CD8-positive, alpha-beta memory T cell (primary cell): ENCODE measurements at places on chromosomes 12 and 14. TPM values are rescaled to one million over a fixed set of nuclear protein-coding genes. Genes with fewer than 3 reads are reported as not detected.

- H3K36me3 ChIP-seq: no peaks in the 10 kb centered on the region
- DNase-seq: no peak
- no peaks in the 10 kb centered on the region for H3K4me1 ChIP-seq
- no peak overlapping the region for H3K27ac ChIP-seq
- H3K4me3 ChIP-seq: no peak overlapping the region
Observed at GRCh38 chr12:10095971-10096370, 2.8 kb downstream of the CLEC1A start.

DNA sequence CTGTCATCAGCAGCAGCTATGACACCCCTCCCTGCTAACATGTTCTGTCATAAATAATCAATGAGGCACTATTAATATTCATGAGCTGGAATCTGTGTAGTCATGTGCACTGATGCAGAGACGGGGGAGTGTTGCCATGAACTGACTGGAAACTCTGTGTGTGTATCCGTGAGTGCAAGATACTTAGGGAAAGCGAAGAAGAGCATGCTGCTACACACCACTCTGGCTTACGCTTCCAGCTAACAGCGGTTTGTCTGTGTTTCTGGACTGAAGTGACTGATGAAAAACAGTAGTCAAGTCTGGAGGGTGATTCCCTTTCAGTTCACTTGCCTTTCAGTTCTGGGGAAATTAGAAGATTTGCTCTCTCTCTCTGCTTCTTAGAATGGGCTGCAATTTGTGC is 249.4 kb downstream of the PDZRN4 start:
- H3K36me3 ChIP-seq: no peaks in the 10 kb centered on the region
- DNase-seq: no peak
- no peaks in the 10 kb centered on the region for H3K27me3 ChIP-seq
- H3K27ac ChIP-seq: no peak overlapping the region
- H3K4me3 ChIP-seq: no peak overlapping the region
- H3K4me1 ChIP-seq: no peaks in the 10 kb centered on the region

- H3K27ac ChIP-seq: no peak overlapping the region
- H3K4me3 ChIP-seq: no peak overlapping the region
- H3K27me3 ChIP-seq: no peaks in the 10 kb centered on the region
- H3K4me1 ChIP-seq: no peaks in the 10 kb centered on the region
Observed at GRCh38 chr14:101926085-101926484, 38.3 kb upstream of the DYNC1H1 start.

- no peaks in the 10 kb centered on the region for H3K4me1 ChIP-seq
- no peaks in the 10 kb centered on the region for H3K36me3 ChIP-seq
- no peak overlapping the region for H3K4me3 ChIP-seq
- H3K27me3 ChIP-seq: no peaks in the 10 kb centered on the region
Observed at GRCh38 chr12:61536525-61536924, 723.7 kb upstream of the USP15 start.

DNA sequence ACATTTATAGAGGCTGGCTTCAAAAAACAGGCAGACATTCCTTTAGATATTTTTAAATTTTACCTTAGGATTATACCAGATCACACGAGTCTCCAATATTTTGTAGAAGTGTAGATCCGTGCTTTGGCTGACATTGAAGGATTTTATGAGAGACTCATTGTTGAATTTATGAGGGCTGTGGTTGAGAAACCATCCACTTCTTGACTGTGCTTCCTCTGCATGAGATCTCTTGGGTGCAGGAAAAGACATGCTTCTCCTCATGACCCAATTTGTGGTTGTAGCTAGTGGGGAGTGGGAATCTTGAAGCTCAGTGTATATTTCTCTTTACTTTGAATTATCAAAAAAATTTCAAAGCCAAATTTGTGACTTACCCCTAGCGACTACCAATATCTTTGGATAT is 36.7 kb upstream of the NKX2-8 start:
- H3K27me3 ChIP-seq: no peaks in the 10 kb centered on the region
- H3K4me1 ChIP-seq: no peaks in the 10 kb centered on the region
- no peaks in the 10 kb centered on the region for H3K36me3 ChIP-seq
- DNase-seq: no peak

DNA sequence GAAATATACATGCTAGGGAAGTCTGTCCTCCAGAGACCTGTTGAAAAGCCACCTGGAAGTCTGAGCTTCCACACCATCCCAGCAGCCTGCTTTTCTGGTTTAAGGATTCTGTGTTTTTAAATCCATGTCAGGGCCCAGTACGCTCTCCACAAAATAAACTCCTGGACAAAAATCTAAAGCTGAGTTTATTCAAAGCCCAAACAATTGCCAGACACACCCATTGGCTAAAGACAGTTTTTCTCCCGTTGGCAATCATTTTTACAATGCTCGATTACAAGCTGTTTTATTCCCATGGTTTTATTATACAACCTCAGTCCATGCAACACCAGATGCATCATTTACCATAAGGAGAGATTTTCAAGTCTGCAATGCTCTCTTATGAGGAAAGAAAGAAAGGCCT is 94.5 kb downstream of the MYRFL start:
- no peak overlapping the region for H3K27ac ChIP-seq
- no peak overlapping the region for H3K4me3 ChIP-seq
- H3K4me1 ChIP-seq: no peaks in the 10 kb centered on the region
- no peaks in the 10 kb centered on the region for H3K36me3 ChIP-seq
- DNase-seq: no peak

DNA sequence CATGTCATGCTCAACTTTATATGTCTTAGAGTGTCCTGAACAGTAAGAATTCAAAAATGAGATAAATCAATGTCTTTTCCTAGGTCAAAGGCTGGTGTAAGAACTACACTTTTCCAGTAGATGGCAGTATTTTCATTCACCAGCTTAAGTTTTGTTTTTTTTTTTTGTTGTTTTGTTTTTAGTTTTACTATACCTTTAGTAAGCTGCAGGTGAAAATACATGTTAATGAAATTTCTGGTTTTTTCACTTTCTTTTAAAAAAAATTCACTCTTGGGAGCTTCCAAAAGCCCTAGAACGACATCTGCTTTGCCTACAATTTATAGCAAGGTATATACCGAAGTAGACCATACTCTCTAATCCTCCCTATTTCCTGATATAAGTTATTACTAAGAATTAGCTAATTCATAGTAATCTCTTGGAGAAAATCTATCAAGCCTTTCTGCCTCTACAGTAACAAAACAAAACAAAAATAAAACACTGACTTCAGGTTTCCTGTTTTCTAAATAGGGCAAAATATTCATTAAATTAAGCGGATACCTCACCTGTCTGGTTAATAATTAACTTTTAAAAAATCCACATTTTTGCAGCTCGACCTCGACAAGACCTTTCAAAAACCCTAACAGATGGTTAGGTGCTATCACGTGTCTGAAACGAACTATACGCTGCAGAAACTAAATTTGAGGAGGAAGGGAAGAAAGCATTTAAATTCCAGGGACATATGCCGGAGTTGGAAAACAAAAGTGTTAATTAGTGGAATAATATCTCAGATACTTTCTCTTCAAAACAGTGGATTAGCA is 2.7 kb upstream of the SAMD4A start:
- DNase-seq: no peak
- peak overlapping the region; percentile 64 for H3K27ac ChIP-seq
- H3K4me3 ChIP-seq: peak overlapping the region; percentile 76
- peaks cover 18% of the 10 kb centered on the region for H3K4me1 ChIP-seq
- peaks cover 12% of the 10 kb centered on the region for H3K27me3 ChIP-seq
- no peaks in the 10 kb centered on the region for H3K36me3 ChIP-seq

GRCh38 chr12:106068296-106068695 is 70.5 kb downstream of the NUAK1 start:
- H3K36me3 ChIP-seq: no peaks in the 10 kb centered on the region
- H3K4me3 ChIP-seq: no peak overlapping the region
- H3K27me3 ChIP-seq: no peaks in the 10 kb centered on the region
- H3K4me1 ChIP-seq: no peaks in the 10 kb centered on the region
- no peak overlapping the region for H3K27ac ChIP-seq
- DNase-seq: no peak

The FGF23 gene
- not detected for total RNA-seq

The LBHD2 gene
- not detected for total RNA-seq

The TSPAN11 gene
- not detected for total RNA-seq

The SLIRP gene
- total RNA-seq: 162 TPM

The TAS2R31 gene
- total RNA-seq: 1.3 TPM

The SMCO2 gene
- total RNA-seq: not detected

The RPGRIP1 gene
- total RNA-seq: not detected

The ATN1 gene
- 60.4 TPM for total RNA-seq

The LRRK2 gene
- 0.31 TPM for total RNA-seq

The PPP4R4 gene
- 1.8 TPM for total RNA-seq
